ENCODE measurements at places on chromosomes 3 and 15.

GRCh38 chr3:66409771-66410754 lies 90.8 kb downstream of the LRIG1 start:
- no peak for DNase-seq

- no peak for DNase-seq
Observed at GRCh38 chr3:123705488-123706285, 120.8 kb upstream of the HACD2 start.

- DNase-seq, result no peak
Observed at GRCh38 chr15:68431037-68431791, 749 bp downstream of the ITGA11 start.

- DNase-seq, result no peak
Observed at GRCh38 chr3:55194376-55194775, 266.5 kb upstream of the LRTM1 start.

DNA sequence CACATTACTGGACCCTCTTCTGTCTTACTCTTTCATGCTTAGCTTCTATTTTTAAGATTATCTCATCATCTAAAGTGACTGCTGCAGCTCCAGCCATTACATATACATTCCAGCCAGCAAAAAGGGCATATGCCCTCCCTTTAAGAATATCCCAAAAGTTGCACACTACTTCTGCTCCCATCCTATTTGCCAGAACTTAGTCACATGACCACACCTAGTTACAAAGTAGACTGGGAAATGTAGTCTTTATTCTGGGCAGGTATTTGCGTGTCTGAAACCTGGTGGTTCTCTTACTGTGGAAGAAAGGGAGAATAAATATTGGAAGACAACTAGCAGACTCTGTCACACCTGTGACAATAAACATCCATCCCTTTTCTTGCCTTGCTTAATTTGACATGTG lies 341.6 kb upstream of the NR2E3 start:
- DNase-seq, result no peak

DNA sequence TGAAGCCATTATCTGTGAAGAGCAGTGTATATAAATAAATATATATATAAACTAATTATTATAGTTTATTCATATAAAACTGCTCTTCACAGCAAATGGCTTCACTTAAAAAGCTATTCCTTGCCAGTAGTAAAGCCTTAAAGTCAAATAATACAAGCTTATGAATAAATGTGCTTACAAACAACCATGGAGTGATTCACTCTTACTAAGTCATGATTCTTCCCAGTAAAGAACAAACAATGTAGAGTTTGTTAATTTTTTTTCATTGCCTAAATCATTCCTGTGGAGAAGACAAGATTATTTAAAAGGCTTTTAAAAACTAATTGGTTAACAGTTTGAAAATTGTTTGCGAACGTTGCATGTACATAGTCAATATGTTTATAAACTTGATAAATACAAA lies 140.7 kb downstream of the PLCH1 start:
- DNase-seq, result no peak

- no peak for DNase-seq
Observed at GRCh38 chr3:52834871-52835501, at the start of gene MUSTN1. MUSTN1 (minus strand) TSS chr3:52835019; CDS start chr3:52834948, 71 bp downstream.

- no peak for DNase-seq
Observed at GRCh38 chr15:38010395-38010794, 76.0 kb downstream of the TMCO5A start.

DNA sequence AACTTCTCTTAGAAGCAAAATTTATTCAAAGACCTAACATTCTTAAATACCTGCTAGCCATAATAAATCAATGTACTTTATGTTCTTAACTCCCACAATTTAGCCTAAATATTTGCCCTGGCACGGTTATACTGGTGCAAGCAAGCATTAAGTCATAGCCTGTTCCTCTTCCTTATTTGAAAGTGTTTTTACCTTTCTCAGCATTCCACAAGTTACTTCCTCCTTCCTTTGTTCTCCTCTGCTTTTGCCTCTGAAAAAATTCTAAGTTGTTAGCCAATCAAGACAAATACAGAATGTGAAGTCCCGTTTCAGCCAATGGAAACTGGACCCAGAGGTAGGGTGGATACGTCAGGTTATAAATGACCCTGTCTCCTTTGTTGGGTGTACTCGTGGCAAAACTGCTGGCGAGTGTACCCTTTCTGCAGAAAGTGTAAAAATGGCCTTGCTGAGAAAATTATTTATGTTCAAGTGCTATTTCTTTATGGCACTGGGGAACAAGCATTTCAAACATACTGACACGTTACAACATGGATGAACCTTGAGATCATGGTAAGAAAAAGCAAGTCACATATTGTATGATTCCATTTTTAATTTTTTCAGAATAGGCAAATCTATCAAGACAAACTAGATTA lies 3.1 kb upstream of the TATDN2 start:
- DNase-seq, result no peak

DNA sequence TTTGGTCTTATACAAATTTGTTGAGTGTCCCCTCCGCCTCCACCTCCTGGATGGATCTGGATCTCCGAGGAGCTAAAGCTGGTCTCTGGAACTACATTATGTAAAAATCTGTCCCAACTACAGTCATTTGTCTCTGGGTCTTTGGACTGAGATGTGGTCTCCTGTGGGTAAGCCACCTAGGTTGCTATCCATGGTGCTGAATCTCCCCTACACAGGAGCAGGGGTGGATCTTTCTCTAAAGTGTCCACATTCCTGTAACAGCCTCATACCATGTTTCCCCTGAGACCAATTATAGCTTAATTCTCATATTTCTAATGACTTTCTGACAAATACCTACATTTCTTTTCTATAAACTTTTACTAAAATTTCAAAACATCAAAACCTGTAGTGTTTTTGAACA lies 625.8 kb downstream of the TAFA4 start:
- DNase-seq, result no peak
